ENCODE measurements at places on chromosomes 2 and 18.

GRCh38 chr2:140624200-140624599, 1506.6 kb downstream of the LRP1B start:
- no peak for DNase-seq

- no peak for DNase-seq
Measured at GRCh38 chr18:50877545-50878265, 1.2 kb upstream of the ME2 start.

DNA sequence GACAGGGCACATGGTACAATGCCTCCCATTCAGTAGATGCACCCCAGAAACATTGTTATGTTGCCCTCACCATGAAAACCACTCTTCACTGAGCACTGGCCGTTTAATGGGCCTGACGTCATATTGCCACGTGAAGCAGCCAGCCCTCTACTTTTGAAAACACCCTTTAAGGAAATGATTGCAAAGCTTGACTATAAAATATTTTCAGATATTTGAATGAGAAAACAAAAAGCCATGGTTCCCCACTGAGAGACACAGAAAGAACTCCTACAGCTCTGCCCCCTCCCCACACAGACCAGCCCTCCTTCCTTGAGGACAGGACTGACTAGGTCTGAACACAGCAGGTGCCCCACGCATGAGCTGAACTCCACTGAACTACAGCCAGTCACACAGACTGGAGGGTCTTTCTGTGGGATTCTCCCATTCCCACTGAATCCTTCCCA, 349.1 kb downstream of the ANAPC1 start:
- DNase-seq, result peak; percentile 30

DNA sequence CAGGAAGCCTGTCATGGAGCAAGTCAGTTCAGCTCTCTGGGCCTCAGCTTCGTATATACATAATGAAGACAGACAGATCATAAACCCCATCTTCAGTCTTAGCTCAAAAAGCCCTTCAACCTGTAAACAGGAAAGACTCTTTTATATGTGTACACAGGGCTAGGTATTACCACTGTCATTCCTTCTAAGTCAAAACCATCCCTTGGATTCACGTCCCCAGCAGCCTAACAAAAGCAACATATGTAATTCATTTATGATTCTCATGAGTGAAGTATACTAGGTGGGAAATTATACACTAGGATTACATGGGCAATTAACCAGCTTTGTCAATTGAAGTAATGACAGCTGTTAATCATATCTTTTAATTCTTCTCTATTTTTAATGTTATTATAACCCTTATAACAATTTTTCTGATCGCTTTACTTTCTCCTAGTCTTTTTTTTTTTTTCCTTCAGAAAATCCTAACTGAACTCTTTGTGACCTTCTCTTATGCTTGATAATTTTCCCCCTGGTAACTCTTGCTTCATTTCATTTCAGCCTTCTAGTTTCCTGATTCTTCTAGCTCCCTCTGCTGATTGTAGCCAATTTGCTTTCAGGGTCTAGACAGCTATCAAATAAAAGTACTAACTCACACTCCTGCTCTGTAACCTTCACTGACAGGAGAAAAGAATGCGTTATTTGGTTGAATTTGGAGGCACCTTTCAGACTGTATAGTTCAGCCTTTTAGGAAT, 99.7 kb downstream of the RBM43 start:
- DNase-seq, result no peak

DNA sequence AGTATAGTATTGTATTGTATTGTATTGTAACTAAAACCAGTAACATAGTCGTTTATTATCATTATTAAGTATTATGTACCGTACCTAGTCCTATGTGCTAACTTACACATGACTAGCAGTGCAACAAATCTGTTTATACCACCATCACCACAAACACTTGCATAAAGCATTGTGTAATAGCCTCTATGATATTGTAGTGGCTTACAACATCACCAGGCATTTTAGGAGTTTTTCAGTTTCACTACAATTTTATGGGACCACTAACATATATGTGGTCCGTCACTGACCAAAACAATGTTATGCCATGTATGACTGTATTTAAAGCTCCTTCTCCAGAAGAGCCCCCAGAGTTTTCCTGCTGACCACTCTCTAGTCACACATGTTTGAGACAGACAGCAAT, 306.2 kb downstream of the SETBP1 start:
- DNase-seq, result no peak

DNA sequence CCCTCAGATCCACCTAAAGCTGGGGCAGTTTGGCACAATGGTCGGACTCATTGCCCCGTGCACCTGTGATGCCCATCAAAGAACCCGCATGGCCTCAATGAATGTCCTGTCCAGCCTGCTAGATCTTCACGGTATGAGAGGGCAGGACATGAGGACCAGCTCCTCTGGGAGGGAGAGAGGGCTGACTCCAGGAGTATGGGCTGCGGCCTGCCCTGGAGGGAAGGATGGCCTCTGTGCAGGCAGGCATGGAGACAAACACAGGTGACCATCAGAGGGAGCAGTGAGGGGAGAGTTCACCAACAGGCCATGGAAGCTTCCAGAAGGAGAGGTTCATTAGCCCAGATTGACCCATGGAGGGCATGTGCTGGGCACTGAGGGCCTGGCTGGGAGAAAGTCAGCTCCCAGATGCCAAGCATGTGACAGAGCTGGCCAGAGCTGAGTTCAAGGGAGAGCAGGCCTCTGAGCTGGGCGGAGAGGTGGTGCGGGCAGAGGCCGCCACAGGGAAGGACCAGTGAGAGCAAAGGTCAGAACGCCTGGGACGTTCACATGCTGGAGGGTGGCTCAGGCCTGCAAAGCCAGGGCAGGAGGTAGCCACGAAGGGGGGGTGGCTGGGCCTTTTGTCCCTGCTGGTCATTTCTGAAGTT, 36.2 kb downstream of the HJURP start:
- no peak for DNase-seq

DNA sequence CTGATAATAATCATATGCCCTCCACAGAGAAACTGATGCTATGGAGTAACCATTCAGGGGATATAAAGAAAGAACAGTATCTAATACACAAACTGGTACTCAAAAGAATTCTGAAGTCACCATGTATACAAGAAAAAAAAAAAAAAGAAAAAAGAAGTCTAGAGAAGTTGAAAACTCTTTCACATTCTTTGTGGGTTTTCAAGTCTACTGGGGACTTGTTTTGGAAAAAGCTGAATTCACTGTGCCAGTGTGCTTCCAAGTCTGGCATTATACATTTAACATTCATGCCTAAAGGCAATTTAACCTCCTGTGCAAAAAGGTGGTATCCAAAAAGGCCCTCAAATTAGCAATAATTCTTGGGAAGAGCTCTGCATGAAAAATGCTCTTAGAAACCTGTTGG, 94.8 kb upstream of the ITGB6 start:
- no peak for DNase-seq

DNA sequence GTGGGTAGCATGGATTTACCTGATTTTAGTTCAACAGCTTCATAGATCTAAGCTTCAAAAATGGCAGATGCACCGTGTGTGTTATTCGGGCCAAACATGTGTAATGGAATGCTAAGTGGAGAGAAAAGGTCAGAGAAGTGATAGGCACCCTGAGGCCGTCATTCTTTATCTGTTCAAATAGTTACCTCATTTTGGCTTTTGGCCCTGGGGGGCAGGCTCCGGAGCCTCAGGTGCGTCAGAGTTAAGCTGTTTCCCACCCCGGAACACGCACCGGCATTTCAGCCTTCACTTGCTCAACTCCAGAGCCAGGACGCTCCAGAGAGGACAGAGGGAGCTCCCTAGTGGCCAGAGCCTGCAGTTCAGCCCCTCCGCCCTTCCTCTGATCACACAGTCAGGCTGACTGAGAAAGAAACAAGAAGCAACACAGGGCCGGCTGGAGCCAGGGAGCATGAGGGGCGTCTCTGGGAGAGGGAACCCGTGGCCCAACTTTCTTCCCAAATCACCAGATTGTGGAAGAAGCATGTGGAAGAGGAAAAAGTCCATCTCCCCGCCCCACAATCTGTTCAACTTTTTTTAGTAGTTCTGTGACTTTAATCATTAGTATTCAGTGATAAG, 135.2 kb upstream of the EPC2 start:
- DNase-seq, result peak; percentile 81

DNA sequence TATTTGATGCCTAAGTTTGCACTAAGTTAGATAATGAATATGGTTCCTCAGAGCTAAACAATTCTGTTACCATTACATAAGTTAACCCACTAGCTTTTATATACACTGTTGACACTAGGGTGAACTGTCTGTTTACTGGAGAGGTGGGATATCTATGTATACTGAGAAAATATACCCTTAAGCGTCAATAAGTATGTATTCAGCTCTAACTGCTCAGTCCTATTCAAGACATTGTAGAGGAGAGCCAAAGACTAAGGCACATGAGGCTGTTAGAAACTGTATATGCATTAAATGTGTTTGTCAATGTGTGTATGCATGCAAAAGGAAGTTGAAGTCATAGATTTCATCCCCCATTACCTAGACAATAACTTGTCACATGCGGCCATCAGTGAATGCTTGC, 710.0 kb downstream of the TDRD15 start:
- no peak for DNase-seq

GRCh38 chr2:172082105-172082943, 3.0 kb upstream of the DLX1 start:
- no peak for DNase-seq

- no peak for DNase-seq
Measured at GRCh38 chr2:159755788-159756187, 42.2 kb downstream of the CD302 start.

DNA sequence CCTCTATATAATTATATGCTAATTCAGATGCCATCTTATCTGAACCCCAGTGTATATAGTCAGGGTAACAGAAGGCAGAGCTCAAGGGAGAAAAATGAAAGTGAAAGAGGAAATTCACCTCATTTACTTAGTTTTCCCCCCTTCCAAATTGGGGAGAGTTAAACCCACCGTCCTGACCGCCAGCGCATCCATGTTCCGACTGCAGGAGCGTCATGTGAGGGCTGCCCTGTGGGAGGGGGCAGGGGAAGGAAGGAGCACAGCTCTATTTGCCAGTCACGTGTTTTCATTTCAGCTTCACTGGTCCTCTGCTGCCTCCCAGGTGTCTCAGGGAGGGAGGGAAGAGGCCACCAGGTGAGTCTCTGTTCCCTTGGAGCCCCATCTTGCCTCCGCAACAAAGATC, 13.2 kb downstream of the CNNM4 start:
- peak; percentile 53 for DNase-seq

- no peak for DNase-seq
Measured at GRCh38 chr2:27797841-27798240, 26.3 kb downstream of the MRPL33 start.
